WTC11 (cell line): ENCODE measurements at places on chromosomes 11 and 22.

DNA sequence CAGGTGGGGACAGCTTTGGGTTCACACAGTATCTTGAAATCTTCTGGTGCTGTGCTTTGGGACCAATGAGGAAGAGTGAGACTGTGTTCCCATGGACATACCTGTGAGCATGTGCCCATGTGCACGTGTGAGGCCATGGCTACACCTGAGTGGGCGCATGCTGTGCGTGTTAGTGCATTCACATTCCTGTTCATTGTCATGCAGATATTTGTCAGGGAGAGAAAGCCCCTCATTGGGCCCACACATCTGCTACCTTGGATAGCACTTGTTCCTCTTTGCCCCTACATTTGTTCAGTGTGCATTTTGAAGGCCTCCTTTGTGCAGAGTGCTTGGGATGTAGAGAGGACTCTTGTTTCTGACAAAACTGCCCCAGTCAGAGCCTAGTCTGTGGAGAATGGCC, 154.3 kb upstream of the E2F8 start:
- peak; percentile 55 for DNase-seq

GRCh38 chr11:87144252-87144651, 106.5 kb downstream of the TMEM135 start:
- no peak for DNase-seq

DNA sequence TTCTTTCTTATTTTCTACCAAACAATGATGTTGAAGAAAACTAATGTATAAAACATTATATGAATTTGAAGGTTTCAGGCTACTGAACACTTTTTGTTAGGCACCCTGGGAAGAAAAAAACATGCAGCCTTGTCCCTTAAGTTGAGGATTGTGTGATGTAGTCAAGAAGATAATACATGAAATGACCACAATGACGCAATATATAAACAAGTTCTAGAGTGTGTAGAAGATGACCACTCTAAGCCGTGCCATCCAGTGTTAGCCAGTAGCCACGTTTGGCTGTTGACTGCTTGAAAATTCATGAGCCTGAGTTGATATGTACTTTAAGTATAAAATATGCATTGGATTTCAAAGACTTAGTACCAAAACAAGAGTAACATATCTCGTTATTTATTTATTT, 16.2 kb downstream of the SWAP70 start:
- DNase-seq = no peak

DNA sequence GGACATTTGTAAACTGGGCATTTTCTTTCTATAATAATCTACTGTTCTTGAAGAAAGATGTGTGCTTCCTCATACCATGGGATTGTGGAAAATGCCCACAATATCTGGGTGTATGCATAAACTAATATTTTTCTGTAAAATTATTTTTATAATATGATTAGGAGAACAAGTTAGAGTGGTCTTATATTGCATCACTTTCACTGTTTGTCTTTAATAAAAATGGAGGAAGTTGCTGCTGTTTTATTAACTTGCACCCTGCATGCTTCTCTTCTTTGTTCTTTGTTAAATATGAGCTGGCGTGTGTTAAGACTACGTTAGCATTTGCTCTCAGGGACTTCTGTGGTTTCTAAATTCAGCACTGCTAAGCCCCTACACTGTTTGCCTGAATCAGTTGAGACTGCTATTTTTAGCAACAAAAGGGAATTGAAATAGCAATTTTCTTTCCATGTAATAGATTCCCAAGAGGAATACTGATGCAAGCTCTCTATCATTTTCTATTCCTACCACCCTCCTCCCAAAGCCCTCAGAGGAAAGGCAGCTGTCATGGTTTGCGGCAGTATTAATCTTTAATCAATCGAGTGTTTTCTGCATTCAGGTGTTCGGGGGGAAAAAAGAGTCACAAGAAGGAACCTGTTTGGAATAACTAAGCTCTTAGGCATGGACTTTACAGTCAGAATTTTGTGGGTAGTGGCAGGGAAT, 56.1 kb downstream of the HSD17B12 start:
- DNase-seq = no peak

DNA sequence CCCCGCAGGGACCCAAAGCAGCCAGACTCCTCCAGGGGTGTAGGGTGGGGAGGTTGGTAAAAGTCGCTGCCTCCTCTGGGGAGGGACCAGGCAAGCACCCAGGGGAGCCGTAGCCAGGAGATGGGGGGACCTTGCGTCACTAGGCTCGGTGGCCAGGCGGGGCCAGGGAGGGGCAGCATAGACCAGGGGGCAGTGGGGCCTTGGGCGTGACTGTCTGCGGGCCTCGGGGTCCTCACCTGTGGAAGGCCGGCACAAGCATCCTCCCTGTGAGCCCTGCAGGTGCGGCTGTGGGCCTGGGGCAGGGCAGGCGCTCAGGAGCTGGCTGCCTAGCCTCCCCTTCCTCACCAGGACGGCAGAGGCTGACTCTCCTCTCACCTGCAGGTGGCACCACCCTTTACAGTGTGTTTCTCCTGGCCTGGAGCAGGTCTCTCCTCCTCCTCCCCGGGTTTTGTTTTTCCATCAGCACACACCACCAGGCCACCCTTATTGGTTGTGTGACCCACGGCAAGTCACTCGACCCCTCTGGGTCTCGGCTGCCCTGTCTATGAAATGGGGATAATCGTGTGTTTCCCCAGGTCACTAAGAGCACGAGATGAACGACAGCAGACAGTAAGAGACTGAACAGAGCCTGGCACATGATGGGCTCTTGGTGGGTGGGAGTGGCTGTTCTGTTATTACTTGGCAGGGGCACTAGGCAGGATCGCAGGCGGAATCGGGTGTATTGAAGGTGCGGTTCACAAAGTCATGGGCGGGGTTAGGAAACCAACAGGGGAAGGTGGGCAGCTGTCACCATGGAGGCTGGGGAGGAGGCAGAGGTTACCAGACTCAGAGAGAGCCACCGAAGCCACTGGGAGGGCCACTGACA, 52.7 kb downstream of the FLRT1 start:
- peak; percentile 79 for DNase-seq

DNA sequence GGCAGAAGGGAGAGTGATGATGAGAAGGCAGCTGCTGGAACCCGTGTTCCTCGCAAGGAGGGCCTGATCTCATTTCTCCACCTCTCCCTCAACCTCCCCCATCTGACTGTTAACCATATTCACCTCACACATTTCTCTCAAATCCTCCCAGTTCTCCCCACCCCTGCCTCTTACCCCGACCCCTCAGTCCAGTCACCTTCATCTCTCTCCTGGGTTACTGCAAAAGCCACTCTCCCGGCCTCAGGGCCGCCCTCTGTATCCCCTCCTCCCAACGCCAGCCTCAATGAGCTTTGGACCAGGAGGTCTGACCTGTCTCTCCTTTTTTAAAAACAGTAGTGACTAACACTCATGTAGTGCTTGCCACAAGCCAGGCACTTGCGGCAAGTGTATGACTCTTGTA, 29.5 kb upstream of the LMO1 start:
- DNase-seq = no peak

GRCh38 chr11:60887556-60887955, 18.8 kb downstream of the PRPF19 start:
- peak; percentile 60 for DNase-seq

DNA sequence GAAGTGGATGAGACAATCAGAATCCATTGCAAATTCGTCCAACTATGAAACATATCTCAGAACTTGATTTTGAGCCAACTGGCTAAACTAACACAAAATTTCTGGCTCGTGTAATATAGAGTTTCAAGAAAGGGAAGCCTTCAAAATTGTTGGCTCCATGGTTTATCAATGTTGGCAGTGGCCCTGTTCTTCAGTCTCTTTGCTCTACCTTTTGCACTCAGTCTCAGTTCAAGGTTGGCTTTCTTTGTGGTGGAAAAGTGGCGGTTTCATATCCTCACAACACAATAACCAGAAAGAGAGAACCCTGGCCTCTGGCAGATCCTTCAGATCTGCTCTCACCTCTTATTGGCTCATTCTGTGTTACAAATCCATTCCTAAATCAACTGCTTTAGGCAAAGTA, 473.8 kb upstream of the API5 start:
- no peak for DNase-seq

- DNase-seq = no peak
Observed at GRCh38 chr11:108943853-108944252, 279.0 kb downstream of the DDX10 start.

- DNase-seq = no peak
Observed at GRCh38 chr22:27466778-27467438, 334.6 kb downstream of the MN1 start.

DNA sequence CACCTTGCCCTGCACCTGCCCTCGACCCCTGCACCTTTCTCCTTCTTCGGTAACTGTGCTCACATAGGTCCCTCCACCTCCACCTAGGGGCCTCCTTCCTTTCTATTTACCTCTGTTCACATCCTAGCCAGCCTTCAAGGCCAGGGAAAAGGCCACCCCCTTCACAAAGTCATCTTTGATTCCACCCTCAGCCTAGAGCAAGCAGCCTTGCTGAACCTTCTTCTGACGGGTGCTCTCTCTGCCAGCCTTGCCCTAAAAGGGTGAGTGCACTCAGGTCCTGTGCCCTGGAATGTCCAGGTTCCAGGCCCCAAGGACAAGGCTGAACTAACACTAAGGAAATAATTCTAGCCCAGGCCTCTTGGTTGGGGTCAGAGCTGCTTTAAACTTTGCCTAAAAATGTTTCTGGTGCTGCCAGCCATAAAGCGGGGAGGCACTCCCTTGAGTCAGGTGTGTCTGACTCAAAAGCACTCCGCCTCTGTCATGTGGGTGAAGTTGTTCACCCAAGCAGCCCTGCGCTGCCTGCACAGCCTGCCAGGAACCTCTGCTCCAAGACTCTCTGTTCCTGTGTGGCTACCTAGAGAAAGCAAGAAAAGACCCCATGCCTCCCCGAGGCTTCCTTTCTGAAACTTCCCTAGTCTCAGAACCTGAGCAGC, 9.2 kb upstream of the FAM83F start:
- no peak for DNase-seq

GRCh38 chr11:31786996-31787685, 24.0 kb downstream of the PAX6 start:
- no peak for DNase-seq

GRCh38 chr11:124942466-124943253, 6.8 kb upstream of the HEPACAM start:
- DNase-seq = no peak

DNA sequence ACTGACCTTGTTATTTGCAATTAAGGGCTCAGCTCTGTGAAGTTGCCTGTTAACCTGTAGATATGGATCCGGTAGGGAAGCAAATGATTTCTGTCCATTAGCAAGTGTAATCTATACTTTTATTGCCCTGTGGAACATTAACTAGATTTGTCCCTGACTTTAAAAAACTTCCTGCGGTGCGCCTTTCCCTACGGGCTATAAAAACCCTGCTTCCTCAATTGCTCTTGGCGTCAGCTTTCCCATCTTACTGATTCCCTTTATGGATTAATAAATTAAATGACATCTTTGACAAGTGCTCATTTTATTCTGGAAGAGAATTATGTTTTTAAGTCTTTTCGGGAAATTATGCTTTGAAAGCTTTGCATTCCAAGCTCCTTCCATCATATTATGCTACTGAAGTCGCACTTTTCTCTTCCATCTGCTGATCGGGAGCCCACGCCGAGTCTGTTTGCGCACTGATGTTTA, 18.3 kb upstream of the CLMP start:
- no peak for DNase-seq

- DNase-seq = peak; percentile 52
Observed at GRCh38 chr11:134069426-134070341, 812 bp downstream of the JAM3 start.

- no peak for DNase-seq
Observed at GRCh38 chr11:68441466-68442230, 18.9 kb upstream of the PPP6R3 start.

DNA sequence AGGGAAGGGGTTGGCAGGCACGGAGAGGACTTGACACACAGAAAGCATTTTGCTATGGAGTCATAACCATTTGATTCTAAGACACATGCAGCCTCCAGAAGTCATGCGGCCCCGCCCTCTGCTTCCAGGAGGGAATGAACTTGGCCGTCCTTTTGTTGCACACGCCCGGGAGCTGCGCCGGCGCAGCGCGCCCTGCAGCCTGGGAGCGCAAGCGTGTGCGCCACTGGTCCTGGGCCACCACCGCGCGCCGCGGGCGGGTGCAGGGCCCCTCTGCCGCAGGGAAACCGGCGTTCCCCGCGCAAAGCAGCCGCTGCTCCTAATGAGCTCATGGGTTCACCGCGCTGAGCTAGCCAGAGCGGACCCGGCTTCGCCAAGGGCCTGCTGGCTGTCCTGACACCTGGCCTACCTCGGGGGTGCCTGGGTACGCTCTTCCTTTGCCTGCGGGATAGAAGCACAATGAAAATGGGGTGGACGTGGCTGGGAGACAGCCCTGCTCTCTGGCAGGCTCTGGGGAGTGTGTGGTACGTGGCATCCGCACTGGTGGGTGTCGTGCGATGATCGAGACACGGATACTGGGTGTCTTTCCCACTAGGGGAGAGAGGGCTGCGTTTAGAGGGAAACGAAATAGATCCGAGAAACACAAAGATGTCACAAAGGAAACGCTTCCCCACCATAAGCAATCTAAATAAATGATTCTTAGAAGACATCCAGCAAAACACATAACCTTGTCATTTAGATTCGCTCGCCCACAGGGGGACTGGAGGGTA, 669 bp downstream of the MICAL3 start:
- peak; percentile 67 for DNase-seq

DNA sequence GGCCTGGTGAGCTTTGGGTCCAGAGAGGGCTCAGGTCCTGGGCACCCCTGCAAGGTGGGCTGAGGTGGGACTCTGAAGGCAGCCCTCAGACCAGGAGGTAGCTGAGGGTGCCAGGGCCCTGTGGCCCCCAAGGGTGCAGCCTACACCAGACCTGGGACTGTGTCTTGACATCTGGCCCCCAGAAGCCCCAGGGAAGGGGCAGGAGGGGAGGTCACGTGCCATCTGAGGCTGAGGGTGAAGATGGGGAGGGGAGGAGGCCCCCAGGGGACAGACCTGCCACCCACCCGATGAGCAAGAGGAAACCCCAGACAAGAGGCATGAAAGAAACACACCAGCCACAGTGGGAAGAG, 520.2 kb downstream of the BRD1 start:
- no peak for DNase-seq

DNA sequence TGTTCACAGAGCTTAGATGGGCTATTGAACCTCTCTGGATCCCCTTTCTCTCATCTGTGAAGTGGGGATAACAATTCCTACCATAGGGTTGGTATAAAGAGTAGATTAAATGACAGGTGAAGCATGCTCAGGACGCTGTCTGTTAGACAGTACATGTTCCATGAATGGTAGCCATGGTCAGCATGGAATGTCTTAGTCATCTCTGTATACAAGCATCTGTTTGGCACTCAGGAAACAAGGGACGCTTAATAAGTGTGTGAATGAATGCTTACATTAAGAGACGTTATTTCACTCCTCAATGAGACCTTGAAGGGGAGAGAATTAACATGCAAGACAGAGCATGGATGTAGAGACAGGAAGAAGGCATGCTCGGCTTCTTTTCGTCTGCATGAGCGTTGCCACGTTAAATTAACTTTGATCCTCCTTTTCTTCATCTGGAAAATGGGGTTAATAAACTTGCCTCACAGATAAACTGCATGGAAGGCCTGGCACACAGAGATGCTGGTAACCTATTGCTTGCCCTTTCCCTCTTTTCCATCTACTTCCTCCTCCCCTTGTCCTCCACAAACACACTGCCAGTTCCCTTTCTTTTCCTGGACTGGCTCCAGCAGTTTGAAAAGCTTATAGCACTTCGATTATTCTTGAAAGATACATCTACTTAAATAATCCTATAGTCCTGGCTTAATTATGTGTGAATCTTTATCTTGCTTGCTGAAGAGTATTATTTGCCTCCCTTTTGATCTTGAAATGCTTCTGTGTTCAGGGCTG, 267.2 kb upstream of the MTNR1B start:
- DNase-seq = no peak
